AG10803 (cell line): ENCODE measurements at places on chromosomes 1 and 21.

DNA sequence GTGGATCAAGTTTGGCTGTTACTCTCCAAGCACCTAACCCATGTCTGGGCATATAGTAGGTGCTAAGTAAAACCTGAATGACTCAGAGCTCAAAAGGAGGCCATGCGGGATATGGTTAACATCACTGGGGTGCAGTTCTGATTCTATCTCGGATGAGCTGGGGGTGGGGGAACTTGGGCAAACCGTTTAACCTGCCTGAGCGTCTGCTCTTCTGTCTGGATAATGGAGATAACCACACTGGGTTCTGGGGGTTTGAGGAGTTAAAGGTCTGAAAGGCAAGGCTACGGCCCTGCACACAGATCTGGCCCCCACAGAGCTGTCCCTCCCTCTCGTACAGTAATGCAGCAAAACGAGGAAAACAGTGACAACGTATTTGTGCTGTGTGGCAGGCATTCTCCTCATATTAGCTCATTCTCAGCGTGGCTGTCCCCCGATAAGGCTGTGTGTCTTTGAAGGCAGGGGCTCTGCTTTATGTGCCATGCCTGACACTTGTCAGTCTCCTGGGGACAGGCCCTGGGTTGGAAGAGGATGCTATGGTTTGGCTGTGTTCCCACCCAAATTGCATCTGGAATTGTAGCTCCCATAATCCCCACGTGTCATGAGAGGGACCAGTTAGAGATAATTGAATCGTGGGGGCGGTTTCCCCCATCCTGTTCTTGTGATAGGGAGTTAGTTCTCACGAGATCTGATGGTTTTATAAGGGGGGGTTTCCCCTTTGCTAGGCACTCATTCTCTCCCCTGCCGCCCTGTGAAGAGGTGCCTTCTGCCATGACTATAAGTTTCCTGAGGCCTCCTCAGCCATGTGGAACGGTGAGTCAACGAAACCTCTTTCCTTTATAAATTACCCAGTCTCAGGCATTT is 6.8 kb upstream of the ALDH4A1 start:
- DNase-seq: no peak

DNA sequence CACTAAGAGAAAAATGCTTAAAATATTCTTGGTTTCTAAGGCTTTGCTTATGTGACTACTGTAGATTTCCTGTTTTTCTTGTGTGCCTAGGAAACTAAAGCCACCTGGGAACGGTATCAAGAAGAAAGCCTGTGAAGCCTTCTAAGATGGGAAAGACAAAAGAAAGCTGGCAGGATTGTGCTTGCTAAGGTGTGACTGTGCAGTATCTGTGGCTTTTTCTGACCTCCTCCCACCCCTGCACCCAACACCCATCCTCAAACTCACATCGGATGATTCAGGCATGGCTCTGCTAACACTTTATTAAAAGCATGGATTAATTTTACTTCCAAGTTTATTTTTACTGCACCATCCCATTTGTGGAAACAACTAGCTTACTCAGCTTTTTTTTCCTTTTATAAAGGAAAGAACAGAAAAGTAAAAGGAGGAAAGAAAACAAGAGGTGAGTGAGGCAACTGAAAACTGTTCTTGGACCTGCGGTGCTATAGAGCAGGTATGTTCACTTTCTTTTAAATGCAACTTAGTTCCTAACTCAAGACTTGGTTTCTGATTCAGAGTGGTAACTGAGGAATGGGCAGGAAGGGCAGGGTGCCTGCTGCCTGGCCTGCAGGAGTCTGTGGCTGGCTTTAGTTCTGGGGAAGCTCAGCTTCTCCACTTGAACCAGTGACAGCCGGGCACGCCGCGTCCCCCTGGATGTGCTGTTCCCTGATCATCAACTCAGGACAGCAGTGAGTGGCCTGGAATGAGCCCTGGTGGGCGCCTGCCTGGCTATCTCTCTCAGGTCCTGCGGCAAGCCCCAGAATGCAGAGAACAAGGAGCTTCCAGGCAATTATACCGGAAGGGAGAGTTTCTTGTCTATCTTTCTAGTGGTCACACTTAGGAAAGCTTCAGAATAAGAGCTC is at the start of gene GBP6:
Gene GBP6 (plus strand): TSS at position 422 of the 899 bp plus-strand sequence. CDS start 4,493 bp downstream, outside the sequence.
- peak; percentile 2 for DNase-seq

GRCh38 chr1:154091706-154092105 is 63.2 kb downstream of the NUP210L start:
- no peak for DNase-seq

- DNase-seq: no peak
Observed at GRCh38 chr1:184272175-184272866, 114.5 kb upstream of the C1orf21 start.

DNA sequence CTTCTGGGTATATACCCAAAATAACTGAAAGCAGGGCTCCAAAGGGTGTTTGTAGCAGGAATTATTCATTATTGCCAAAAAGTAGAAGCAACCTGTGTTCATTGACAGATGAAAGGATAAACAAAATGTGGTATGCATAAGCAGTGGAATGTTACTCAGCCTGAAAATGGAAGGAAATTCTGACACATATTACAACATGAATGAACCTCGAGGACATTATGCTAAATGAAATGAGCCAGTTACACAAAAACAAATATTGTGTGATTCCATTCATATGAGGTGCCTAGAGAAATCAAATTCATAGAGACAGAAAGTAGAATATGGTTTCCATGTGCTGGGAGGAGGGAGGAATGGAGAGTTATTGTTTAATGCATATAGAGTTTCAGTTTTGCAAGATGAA is 86.3 kb upstream of the ARTN start:
- peak; percentile 36 for DNase-seq

DNA sequence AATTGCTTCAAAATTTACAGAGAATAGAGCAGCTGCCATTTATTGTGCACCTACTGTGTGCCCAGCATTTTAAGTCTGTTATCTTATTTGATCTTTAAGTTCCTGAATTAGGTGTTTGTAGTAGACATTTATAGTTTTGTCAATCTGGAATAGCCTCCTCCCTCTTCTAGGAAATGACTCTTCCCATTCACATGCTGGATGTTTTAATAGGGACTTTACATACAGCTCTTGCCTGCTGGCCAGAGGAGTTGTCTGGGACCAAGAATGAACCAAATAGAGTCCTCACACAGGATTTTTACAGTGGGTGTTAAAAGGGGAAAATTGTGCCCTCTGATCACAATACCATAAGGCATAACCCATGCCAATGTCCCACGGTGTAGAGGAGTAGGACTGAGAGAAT is 367.1 kb downstream of the PDE4B start:
- DNase-seq: no peak

DNA sequence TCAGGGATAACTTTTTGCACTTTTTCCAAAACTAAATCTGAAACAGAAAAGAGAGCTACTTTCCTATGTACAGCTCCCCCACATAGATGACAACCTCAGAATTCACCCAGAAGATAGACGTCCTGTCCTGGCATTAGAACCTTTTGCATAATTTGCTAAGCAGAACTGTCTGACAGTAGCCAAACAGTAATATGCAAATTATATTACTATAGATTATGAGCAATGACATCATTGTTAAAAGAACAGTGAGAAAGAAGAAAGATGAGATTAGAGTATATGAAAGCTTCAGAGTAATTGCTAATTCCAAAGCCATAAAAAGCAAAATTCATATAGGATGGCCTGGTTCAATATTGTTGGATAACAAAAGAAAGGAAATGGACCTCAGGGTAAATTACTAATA is 43.7 kb downstream of the SLC44A5 start:
- DNase-seq: no peak

- no peak for DNase-seq
Observed at GRCh38 chr1:6947952-6948351, 162.7 kb downstream of the CAMTA1 start.

GRCh38 chr1:177589166-177589565 is 380.7 kb downstream of the SEC16B start:
- no peak for DNase-seq

GRCh38 chr1:111471012-111471411 is 2.8 kb upstream of the C1orf162 start:
- DNase-seq: no peak

GRCh38 chr21:26739189-26739588 is 106.0 kb downstream of the ADAMTS1 start:
- peak; percentile 72 for DNase-seq

- DNase-seq: peak; percentile 35
Observed at GRCh38 chr1:232880354-232880753, 70.1 kb upstream of the NTPCR start.

GRCh38 chr1:109959974-109960744 is 24.4 kb upstream of the AHCYL1 start:
- DNase-seq: peak; percentile 92

- no peak for DNase-seq
Observed at GRCh38 chr1:174939775-174940545, 59.8 kb upstream of the CACYBP start.
